ENCODE measurements at places on chromosomes 2 and 18.
A peak's percentile ranks its signal among the peaks of the same experiment; 100 is the strongest.

DNA sequence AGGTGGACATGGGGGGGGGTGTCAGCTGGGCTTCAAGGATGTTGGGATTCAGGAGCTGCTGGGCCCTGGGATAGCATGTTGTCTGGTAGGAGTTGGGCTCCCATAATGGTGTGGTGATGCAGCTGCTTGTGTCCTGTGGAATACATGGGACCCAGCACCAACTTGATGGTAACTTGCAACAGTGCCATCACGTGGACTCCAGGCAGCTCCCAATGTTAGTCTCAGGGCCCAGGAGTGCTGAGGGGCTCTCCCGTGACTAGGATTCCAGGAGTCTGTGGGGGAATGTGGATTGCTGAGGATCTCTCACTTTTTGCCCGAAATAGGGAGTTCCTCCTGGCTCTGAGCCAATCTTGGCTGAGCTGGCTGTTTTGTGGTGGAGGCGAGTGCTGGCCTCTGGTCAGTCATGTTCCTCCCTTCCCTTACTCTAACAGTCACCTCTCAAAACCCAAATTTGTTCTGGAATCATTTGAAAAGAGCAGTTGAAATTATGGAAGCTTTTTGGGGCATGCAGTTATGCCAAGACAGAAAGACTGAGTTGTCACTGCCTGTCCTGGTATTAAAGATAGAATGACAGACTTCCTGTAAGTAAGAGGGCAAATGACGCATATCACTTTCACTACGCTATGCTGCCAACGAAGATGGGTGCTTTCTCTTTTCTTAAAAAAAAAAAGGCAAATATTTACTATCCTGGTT, 607.1 kb downstream of the ADCYAP1 start:
- no peak for DNase-seq

- DNase-seq = no peak
These were observed 40.7 kb downstream of the PCBP1 start for GRCh38 chr2:70128005-70128404.

GRCh38 chr2:195468771-195469170, 188.3 kb upstream of the SLC39A10 start:
- no peak for DNase-seq

DNA sequence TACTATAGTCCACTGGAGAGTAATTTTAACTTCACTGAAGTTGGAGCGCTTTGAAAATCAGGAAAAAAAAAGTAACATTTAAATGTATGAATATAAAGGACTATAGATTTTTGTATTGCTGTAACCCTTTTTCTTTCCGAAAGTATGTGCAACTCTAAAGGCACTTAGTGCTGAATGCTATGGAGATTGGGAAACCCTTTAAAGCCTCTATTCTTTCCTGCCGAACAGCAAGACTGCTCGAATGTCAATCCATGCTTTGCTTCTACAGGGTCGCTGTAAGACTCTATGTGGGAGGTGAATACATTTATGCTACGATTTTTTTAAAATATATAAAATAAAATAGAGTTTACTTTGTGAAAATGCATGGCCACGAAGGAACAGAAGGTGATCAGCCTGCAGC, 825 bp downstream of the GRB14 start:
- DNase-seq = no peak

- no peak for DNase-seq
These were observed 313.0 kb downstream of the CDH2 start for GRCh38 chr18:27863780-27864430.

- peak; percentile 88 for DNase-seq
These were observed 26.0 kb upstream of the SP3 start for GRCh38 chr2:173990970-173991819.

- no peak for DNase-seq
These were observed 133.4 kb downstream of the NDUFA10 start for GRCh38 chr2:239891698-239892097.

- no peak for DNase-seq
These were observed 48.1 kb downstream of the DGKD start for GRCh38 chr2:233402346-233402745.

DNA sequence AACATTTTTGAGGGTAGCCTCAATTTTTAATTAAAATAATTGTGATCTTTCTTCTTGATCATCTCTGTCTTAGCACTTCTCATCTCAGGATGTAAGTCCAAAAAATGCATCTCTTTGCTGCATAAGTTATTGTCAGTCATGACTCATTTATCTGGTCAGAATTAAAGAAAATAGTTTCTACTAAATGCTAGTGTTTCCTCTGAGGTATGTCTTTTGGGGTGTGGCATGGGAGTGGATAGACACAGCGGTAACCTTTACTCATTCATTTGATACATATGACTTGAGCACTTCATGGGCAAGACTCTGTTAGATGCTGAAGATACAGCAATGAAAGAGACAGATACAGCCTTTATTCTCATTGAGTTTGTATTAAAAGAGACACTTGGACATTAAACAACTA, 284.7 kb downstream of the IRS1 start:
- no peak for DNase-seq

DNA sequence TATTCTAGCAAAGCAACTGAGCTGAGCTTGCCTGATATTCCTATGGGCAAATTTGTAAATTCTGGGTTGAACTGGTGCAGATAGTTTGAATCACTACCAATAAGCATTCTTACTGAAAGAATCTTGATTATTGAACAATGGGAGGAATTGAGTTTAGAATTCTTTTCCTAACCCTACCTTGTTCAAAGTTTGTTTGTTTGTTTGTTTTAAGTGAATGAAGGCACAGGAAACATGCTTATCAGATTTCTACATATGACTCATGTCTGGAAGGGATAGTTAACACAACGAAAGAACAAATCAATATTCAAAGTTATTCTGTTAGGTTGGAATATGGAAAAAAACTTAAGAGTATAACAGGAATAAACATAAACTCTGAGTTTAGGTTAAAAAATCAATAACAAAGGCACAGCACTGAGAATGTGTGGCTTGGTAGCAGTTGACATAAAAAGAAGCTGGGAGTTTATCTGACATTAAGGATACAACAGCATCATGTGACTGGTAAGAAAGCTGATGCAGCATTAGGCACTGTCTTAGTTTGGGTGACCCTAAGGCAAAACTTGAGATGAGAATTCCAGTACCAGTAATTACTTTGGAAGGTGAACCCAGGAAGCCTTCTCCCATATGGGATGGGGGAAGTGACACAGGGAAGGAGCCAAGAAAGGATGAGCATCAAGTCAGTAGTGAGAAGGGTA, 20.9 kb downstream of the BOD1L2 start:
- DNase-seq = no peak

DNA sequence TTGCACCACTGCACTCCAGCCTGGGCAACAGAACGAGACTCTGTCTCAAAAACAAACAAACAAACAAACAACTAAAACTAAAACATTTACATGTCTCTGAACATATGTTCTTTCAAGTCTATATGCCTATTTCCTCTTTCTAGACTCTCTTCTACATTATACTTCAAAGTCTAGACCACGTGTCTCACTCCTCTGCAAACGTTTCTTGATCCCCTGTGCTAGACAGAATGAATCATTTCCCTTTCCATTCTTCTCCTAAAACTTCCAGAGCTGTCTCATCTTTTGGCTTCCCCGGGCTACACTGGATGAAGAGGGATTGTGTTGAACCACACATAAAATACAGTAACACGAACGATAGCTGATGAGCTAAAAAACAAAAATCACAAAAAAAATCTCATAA, 67.1 kb downstream of the BAZ2B start:
- DNase-seq = no peak

DNA sequence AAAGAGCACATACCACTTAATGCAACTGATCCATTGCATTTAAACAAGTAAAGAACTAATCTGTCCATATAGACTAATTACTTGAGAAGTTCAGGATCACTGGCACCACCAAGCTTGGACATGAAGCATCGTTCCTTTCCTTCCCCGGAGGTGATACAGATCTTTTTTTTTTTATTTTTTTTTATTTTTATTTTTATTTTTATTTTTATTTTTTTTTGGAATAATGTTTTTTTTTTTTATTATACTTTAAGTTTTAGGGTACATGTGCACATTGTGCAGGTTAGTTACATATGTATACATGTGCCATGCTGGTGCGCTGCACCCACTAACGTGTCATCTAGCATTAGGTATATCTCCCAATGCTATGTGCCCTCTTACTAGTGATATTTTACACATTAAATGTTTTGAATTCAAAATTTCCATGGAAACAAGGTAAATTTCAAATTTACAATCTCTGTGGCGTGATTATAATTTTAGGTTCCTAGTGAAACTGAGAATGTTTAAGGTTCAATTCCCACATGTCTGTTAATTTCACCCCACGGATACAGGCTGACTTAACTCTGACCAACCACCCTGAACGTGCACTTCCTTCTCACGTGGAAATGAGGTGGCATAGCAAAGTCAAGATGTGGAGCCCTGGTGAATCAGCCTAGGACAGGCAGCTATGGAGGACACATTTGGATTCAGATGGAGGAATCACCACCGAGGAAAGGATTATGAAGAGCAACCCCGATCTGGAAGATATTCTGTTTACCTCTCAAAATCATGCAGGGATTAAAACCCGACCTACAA, 101.6 kb upstream of the THOC1 start:
- DNase-seq = no peak

GRCh38 chr2:133833746-133834145, 265.5 kb upstream of the NCKAP5 start:
- no peak for DNase-seq

- no peak for DNase-seq
These were observed 38.1 kb upstream of the SOCS6 start for GRCh38 chr18:70250781-70251180.

- peak; percentile 30 for DNase-seq
These were observed at the start of gene B4GALT6 for GRCh38 chr18:31684279-31685096. Gene B4GALT6, minus strand, starts transcription at chr18:31684581. Its CDS starts 155 bp downstream, at chr18:31684426.

- no peak for DNase-seq
These were observed 57.5 kb downstream of the MCFD2 start for GRCh38 chr2:46857871-46858701.

DNA sequence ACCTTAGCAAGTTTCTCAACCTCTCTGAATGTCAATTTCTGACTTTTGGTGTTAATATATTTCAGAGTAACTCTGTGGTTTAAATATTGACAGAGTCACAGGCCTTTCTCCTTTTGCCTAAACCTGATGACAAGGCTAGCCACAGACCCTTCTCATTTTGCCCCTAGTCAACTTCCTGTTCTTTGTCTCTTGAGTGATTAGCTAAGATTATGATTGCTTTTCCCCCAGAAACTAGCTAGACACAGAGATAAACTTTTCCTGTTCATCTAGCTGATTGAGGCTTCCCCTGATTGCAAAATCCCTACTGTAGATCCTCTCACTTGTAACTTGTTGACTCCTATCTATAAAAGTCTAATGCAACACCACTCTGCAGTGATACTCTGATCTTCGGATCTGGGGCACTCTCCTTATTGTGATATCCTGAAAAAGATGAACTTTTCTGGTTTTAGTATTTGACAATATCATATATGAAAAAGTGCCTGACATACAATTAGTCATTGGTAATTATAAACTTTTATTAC, 241.4 kb downstream of the ZNF385B start:
- DNase-seq = no peak

DNA sequence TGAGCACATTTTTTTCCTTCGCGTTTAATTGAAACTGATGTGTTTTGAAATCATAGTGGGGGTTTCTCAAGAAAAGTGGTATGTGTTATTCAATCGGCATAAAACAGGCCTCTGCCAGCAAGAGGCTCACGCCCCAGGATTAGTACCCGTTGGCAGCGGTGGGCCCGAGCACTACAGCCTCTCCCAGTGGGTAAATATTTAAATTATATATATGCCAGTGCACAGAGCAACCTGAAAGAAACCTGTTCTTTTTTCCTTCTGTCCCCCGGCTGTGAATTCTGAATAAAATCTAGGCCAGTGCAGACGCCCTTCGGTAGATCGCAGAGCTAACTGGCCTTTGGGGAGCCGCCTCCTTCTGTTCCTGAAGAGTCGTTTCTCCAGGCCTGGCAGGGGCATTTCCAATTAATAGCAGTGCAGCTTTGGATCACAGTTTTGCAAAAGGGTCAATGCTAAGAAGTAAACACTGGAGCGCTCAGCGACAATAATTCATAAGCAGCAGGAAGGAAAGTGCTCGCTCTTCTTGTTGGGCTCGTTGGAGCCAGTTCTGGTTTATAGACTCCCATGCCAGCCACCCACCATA, 202.8 kb upstream of the SALL3 start:
- DNase-seq = no peak

DNA sequence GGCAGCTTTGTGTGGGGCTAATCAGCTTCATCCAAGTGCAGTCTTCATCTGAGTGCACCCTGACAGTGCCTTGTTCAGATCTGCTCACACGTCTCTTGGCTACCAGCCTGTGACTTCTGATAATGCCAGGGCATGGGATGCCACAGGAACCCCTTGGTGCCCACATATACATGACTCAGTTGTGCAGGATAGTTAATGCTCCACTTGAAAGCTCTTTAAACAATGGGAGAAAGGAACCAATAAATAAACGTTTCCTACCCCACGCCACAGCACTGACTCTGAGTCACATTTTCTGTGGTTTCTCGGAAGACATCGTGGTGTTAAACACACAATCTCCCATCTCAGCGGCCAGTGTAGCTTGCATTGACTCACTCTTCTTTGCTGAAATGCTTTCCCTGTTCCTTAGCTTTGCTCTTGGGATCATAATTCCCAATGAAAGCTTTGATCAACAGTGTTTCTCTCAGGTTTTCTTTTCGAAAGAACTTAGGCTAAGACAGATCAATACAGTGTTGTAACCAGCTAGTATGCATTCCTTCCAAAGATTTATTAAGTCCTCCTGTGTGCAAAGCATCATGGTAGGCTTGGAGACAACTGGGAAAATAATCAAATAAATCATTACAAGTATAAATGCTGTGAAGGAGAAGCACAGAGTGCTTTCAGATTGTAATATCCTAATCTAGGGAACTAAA, 142.0 kb downstream of the COPS8 start:
- no peak for DNase-seq

DNA sequence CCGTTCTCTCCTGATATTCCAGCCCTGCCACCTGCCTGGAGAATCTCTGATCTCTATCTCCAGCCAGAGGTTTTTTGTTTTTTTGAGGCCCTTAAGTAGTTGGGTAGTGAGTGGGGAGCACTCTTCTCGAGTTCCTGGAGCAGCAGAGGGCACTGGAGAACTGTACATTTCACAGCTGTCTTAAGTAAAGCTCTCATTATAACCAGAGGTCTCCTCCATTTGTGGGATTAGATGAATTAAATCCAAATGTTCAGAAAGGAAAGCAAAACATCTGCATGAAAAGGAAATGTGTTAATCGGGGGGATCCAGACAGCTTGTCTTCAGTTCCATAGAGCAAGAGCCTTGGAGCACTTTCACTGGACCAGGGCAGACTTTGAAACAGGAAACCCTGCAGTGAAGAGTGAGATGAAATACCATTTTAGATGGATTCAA, 32.8 kb downstream of the AOX1 start:
- peak; percentile 65 for DNase-seq

GRCh38 chr2:39679805-39680204, 14.1 kb downstream of the TMEM178A start:
- no peak for DNase-seq

DNA sequence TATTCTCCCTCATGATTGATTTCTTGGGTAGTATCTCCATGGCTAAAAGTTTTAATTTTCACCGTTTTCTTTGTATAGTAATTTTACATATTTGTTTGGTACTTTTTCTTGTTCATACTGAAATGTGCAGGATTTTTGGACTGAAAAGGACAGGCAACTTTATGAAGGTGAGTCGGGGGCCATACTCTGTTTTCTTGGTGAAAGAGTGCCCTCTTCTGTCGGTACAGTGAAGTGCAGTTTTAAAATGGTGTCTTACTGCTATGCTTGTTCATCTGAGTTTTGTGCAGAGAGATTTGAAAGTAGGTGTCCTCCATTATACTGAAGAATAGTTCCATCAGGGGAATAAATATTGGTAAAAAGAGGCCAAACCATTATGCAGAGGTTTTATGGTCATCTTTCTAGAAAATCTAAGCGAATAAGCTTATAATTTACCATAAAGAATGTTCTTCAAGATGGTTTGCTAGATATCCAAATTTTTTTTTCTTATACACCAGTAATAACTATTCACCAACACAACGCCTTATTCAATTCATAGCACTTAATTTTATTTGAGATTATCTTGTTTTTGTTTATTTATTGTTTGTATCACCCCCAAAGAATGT, 8.7 kb upstream of the SERPINB13 start:
- peak; percentile 4 for DNase-seq

Measured in right lung (tissue), 10 donors.